H1 (cell line): ENCODE measurements at places on chromosomes 3 and 15. TPM values are rescaled to one million over a fixed set of nuclear protein-coding genes. Genes with fewer than 3 reads are reported as not detected.

DNA sequence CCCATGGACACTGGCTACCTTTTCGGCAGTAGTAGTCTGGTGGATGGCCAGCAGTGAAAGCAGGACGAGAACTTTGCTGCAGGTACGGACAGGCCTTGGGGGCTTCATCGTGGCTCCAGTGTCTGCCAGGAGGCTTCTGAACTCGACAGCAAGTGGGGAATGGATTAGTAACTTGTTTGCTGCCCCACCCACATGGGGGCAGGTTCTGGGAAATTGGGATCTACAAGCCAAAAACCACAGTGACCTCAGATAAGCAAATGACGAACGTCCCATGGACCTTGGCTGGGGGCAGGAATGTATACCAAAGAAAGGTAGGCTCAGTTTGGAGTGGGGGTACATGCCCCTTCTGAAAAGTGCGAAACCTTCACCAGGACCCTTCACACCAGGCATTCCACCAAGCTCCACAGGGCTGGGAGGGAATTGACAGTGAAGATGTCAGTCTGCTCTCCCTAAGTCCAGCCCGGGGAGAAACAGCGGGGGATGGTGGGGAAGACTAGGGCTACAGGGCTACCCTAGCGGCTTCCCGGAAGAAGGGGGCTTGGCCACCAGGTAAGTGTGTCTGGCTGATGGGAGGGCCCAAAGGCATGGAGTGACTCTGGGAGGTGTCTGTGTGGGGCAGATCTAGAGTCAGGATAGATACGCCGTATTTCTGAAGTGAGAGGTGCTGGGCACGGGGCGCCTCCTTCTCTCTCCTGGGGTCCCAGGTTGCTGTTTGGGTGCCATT lies at the start of gene ITIH4:
Gene ITIH4 (minus strand): TSS at position 138 of the 724 bp plus-strand sequence. CDS start 30 bp downstream, at position 108.
- no peak for DNase-seq

DNA sequence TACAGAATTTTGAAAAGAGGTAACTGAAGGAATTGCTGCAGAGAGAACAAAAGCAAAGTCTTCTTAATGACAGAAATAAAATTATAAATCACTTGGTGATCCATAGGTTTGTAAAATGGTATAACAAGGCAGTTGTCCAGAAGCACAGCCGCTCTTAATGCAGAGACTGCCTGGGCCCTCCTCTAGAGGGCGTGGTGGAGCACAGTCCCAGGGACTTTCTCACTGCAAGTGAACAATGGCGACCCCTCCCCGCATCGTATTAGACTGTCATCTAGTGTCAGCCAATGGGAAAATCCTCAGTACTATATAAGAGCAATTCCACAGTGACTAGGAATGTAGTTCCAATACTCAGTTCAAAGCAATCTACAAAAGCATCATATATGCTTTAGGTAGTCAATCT lies 26.4 kb upstream of the ZBED2 start:
- DNase-seq: peak; percentile 86

The LEO1 gene
- 1.3 and 1.6 TPM in 2 replicates for polyA plus RNA-seq

The CCR8 gene
- 0.33 and 0.35 TPM in 2 replicates for polyA plus RNA-seq

DNA sequence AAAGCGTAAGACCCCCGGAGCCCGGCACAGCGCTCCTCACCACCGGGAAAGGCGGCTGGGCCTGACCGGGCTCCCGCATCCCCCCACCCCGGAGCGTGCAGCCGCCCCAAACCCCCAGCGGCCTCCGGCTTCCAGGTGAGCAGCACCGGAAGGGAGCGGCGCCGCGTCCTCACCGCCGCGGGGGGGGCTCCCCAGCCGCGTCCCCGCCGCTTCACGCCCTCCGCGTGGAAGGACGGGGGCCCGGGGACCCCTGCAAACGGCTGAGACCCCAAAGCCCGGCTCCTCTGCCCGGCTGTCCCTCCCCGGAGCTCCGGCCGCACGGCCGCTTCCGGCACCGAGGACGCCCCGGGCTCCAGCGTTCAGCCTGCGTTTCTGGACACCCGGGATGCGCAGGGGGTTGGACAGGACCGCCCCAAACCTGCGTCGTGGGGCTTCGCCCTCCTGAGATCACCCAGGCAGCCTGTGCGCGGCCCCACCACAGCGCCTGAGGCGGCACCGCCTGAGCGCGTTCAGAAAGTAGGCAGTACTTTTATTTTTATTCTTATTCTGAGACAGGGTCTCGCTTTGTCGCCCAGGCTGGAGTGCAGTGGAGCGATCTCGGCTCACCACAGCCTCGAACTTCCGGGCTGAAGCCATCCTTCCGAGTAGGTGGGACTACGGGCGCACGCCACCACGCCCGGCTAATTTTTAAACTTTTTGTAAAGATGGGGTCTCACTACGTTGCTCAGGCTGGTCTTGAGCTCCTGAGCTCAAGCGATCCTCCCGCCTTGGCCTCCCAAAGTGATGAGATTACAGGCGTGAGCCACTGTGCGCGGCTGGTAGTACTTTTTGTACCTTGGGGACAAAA lies 51.6 kb upstream of the BLM start:
- DNase-seq: no peak

The GOLGA8R gene
- polyA plus RNA-seq: 0.03 TPM in 1 of 2 replicates, not detected in the other

DNA sequence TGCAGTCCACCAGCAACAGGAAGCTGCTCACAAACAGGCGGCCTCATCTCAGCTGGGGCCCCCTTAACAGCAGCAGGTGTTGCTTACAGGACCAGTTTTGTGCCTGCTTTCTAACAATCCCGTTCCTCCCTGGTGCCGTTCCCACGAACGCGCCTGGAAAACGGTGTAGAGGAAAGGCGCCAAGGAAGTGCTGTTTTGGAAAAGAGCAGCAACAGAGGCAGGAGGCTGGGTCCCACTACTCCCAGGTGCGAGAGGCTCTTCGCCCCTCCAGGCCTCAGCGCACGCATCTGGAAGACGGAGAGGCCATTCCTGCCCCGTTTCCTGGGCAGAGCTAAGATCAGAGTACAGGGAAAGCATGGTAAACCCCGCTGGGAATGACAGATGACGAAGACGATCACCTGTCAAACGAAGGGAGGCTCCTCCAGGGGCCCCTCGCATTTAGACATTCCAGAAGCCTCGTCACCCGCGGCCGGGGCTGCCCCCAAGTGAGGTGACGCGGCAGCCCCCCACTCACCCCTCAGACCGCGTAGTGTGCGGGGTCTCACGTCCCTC lies 603 bp downstream of the SCAPER start:
- DNase-seq: no peak

- no peak for DNase-seq
Measured at GRCh38 chr3:55330756-55331155, 156.3 kb downstream of the WNT5A start.

DNA sequence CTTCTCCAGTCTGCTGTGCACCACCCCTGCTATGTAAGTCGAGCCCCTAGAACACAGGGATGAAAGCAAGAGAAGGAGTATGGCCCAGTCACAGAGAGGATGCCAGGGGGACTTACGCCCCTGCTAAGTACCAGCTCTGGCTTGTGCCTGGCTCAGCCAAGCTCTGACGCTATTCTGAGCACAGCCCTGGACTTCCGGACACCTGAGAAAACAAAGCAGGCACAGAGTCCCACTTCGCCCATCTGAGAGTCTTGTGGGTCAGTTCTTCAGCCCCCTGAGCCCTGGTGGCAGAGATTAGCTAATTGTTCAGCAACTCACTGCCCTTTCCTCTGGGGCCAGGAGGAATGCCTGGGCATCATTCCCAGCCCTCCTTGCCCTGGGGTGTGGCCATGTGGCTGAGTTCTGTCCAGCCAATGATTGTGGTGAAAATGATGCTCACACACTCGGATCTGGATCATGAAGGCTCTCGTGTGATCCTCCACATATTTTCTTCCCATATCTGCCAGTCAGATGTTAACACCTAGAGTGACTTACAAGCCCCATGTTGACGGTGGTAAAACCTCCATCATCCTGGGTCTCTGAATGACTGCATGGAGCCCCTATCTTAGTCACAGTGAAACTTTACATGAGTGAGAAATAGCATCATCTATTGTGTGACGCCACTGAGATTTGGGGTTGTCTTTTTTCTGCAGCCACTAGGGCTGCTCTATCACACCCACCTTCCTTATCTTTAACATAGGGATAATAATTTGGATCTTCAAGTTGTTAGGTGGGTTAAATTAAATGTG lies 105.7 kb downstream of the TPRA1 start:
- DNase-seq: no peak

The IMPG2 gene
- polyA plus RNA-seq: 0.02 and 0.03 TPM in 2 replicates

The ALG1L2 gene
- 0.15 TPM in 1 of 2 replicates, not detected in the other for polyA plus RNA-seq

DNA sequence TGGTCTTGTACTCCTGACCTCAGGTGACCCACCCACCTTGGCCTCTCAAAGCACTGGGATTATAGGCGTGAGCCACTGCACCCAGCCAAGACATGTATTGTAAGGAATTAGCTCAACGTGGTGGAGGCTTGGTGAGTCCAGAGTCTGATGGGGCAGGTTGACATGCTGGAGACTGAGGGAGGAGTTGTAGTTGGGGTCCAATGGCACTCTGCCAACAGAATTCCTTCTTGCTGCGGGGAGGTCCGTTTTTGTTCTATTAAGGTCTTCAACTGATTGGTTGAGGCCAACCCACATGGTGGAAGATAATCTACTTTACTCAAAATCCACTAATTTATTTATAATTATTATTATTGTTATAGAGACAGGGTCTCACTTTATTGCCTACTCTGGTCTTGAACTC lies 30.1 kb downstream of the PLA2G4D start:
- no peak for DNase-seq
